GM12878 (cell line): ENCODE measurements at places on chromosomes 5 and 9. TPM values are rescaled to one million over a fixed set of nuclear protein-coding genes. Genes with fewer than 3 reads are reported as not detected.

DNA sequence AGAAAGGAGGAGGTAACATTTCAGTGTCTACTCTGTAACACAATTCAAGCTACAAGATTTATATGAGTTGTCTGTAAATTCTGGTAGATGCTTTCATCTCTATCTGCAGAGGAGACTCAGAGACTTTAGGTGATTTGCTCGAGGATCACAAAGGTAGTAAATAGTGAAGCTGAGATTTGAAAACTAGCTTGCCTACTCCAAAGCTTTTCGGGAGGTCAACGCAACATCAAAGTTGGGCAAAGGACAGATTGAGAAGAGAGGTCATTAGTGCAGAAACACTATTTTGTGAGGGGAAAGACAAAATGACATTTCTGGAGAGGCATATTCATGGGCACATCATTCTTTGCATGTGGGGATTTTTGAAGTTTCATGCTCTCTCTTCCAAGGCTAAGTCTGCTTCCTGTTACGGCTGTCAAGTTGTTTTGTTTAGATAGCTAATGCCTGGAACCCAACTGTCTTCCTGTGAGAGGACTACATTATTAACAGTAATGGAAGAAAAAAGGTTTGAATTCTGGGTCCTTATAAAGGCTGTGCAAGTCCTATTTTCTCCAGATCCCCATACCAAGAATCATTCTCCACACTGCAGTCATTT is 413.5 kb upstream of the ZNF462 start:
- H3K36me3 ChIP-seq: no peaks in the 10 kb centered on the region
- no peak overlapping the region for H3K4me3 ChIP-seq
- no peaks in the 10 kb centered on the region for H3K27me3 ChIP-seq
- DNase-seq: no peak
- H3K4me1 ChIP-seq: no peaks in the 10 kb centered on the region

- H3K27ac ChIP-seq: no peak overlapping the region
- H3K4me1 ChIP-seq: no peaks in the 10 kb centered on the region
- no peaks in the 10 kb centered on the region for H3K27me3 ChIP-seq
- DNase-seq: no peak
These were observed 349.2 kb upstream of the ADAMTSL1 start for GRCh38 chr9:18124760-18125159.

GRCh38 chr5:113612060-113612496 is 98.6 kb downstream of the YTHDC2 start:
- no peaks in the 10 kb centered on the region for H3K4me1 ChIP-seq
- H3K27ac ChIP-seq: no peak overlapping the region
- H3K27me3 ChIP-seq: no peaks in the 10 kb centered on the region
- H3K4me3 ChIP-seq: no peak overlapping the region
- DNase-seq: no peak

FYB1 gene
- 0.26 and 0.56 TPM in 2 replicates for total RNA-seq

ANKDD1B gene
- 0.66 and 0.87 TPM in 2 replicates for total RNA-seq

- H3K27me3 ChIP-seq: no peaks in the 10 kb centered on the region
- no peak overlapping the region for H3K4me3 ChIP-seq
- H3K36me3 ChIP-seq: no peaks in the 10 kb centered on the region
- no peak overlapping the region for H3K27ac ChIP-seq
These were observed 79.3 kb downstream of the BRINP1 start for GRCh38 chr9:119289740-119290433.

DNA sequence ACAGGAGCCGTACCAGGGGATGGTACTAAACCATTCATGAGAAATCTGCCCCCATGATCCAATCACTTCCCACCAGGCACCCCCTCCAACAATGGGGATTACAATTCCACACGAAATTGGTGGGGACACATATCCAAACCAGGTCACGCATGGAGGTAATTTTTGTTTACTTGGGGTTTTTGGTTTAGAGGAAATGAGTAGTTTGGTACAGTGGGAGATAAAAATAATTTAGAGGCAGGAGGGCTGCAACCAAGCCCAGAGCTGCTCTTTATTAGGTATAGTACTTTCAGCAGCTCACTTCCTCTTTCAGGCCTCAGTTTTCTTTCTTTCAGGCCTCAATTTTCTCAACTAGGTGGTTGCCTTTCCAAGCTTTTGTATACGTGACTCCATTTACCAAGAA is 23.2 kb downstream of the PRUNE2 start:
- no peaks in the 10 kb centered on the region for H3K36me3 ChIP-seq
- H3K4me3 ChIP-seq: no peak overlapping the region
- peak overlapping the region; percentile 29; the same call in 1 of the 2 replicates for H3K27ac ChIP-seq
- peaks cover 18% of the 10 kb centered on the region for H3K4me1 ChIP-seq

SRP19 gene
- 43.4 TPM in 2 replicates for total RNA-seq

SLC46A2 gene
- not detected in 2 replicates for total RNA-seq

KIF4B gene
- total RNA-seq: 0.05 TPM in 1 of 2 replicates, not detected in the other

GRCh38 chr5:128011339-128011738 is 72.2 kb upstream of the SLC12A2 start:
- no peak overlapping the region for H3K27ac ChIP-seq
- H3K36me3 ChIP-seq: no peaks in the 10 kb centered on the region
- DNase-seq: no peak
- H3K27me3 ChIP-seq: no peaks in the 10 kb centered on the region
- H3K4me3 ChIP-seq: no peak overlapping the region
- H3K4me1 ChIP-seq: no peaks in the 10 kb centered on the region

- H3K4me1 ChIP-seq: no peaks in the 10 kb centered on the region
- no peaks in the 10 kb centered on the region for H3K27me3 ChIP-seq
- H3K27ac ChIP-seq: no peak overlapping the region
- H3K4me3 ChIP-seq: no peak overlapping the region
These were observed 5.0 kb downstream of the SFXN1 start for GRCh38 chr5:175483337-175483736.

MRPL36 gene
- total RNA-seq: 89.2 and 95.9 TPM in 2 replicates

BTNL3 gene
- total RNA-seq: not detected in 2 replicates

DNA sequence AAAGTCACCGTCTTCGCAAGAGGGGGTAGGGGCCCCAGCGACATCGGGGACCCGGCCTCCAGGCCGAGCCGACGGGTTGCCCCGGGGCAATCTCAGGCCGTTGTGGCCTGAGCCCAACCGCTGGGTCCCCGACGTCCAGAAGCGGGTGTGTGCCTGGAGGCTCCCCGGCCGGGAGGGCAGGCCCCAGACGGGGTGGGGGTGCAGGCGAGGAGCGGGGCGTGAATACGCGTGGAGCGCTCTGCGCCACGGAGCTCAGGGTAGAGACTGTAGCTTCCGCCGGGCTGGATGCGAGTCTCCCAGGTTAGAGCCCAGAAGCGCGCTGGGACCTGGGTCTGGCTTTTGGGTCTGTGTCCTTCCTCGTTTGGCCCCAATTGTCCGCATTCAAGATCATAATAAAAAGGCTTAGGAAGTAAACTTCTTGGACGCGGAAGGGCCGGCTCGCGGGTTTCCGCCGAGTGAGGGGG is 3.5 kb downstream of the BARX1 start:
- no peak for DNase-seq
- peaks cover 30% of the 10 kb centered on the region for H3K27me3 ChIP-seq
- H3K36me3 ChIP-seq: no peaks in the 10 kb centered on the region
- no peak overlapping the region for H3K27ac ChIP-seq

DNA sequence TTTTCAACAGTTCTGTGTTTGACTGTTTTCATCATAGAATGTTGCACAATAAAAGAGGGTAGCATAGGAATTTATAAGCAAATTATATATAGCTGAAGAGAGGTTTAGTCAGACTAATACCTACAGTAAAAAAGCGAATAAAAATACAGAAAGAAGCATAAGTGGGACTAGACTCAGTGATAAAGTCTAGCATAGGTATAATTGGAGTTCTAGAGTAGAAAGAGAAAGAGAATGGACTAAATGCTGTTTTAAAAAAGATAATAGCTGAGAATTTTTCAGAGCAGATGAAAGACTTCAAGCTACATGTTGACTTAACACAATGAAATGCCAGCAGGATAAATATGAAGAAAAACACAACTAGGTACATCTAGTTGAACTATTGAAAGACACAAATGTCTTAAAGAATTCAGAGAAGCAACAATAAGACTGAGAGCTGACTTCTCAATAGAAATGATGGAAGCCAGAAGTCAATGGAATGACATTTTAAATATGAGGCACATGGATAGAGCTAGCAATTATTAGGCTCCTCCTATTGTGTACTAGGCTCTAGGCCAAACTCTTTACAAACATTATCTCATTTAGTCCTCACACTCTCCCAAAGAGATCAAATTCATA is 573.9 kb downstream of the ZNF608 start:
- H3K4me3 ChIP-seq: no peak overlapping the region
- no peak for DNase-seq
- no peaks in the 10 kb centered on the region for H3K4me1 ChIP-seq
- no peaks in the 10 kb centered on the region for H3K27me3 ChIP-seq
- H3K36me3 ChIP-seq: no peaks in the 10 kb centered on the region
- H3K27ac ChIP-seq: no peak overlapping the region

- no peak overlapping the region for H3K4me3 ChIP-seq
- no peaks in the 10 kb centered on the region for H3K27me3 ChIP-seq
- peaks cover 3% of the 10 kb centered on the region; the same call in 1 of the 2 replicates for H3K36me3 ChIP-seq
- DNase-seq: no peak
These were observed 137.5 kb downstream of the RGS3 start for GRCh38 chr9:113600871-113601614.

MYMK gene
- total RNA-seq: not detected in 2 replicates

DNA sequence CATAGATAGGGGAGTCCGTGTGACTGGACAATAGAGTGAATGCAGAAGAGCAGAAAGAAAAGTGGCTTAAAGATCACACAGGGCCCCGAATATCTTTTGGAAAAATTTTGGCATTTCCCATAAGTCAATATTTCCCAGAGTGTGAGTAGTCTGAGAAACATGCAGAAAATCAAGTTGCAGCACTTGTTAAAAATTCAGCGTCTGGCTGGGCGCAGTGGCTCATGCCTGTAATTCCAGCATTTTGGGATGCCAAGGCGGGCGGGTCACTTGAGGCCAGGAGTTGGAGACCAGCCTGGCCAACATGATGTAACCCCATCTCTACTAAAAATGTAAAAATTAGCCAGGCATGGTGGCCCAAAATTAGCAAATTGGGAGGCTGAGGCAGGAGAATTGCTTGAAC is 227.0 kb downstream of the DRD1 start:
- H3K36me3 ChIP-seq: no peaks in the 10 kb centered on the region
- no peaks in the 10 kb centered on the region for H3K27me3 ChIP-seq
- no peak for DNase-seq
- no peak overlapping the region for H3K27ac ChIP-seq
- no peak overlapping the region for H3K4me3 ChIP-seq

FBP1 gene
- total RNA-seq: 0.38 TPM in 1 of 2 replicates, not detected in the other

- H3K27me3 ChIP-seq: no peaks in the 10 kb centered on the region
- no peak overlapping the region for H3K4me3 ChIP-seq
- H3K27ac ChIP-seq: no peak overlapping the region
These were observed 71.4 kb downstream of the SERINC5 start for GRCh38 chr5:80184235-80185023.

- H3K27me3 ChIP-seq: no peaks in the 10 kb centered on the region
- no peak overlapping the region for H3K27ac ChIP-seq
These were observed 73.2 kb downstream of the KIAA1958 start for GRCh38 chr9:112559629-112560413.
